ENCODE measurements at places on chromosomes 1 and 21.
A peak's percentile ranks its signal among the peaks of the same experiment; 100 is the strongest.

DNA sequence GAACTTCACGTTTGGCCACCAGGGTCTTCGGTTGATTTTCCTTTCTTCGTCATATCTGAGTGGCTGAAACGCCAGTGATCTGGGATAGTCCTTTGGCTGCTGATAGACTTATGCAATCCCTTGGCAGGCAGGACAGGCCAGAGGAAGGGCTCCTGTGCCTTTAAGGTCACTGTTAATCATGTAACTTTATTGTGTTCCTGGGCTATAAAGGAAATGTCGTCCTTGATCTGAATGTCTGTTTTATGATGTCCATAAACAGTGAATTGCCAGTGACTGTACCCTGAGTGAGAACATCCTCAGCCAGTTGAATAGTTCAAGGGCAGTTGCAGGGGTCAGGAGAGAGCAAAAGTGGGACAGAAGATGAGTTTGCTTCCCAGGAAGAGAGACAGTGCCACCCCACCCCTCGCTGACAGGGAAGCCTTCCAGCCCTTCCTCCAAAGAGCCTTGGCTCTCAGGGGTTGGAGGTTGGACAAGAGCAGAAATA is 68.0 kb downstream of the PDE9A start:
- DNase-seq = peak; percentile 63

DNA sequence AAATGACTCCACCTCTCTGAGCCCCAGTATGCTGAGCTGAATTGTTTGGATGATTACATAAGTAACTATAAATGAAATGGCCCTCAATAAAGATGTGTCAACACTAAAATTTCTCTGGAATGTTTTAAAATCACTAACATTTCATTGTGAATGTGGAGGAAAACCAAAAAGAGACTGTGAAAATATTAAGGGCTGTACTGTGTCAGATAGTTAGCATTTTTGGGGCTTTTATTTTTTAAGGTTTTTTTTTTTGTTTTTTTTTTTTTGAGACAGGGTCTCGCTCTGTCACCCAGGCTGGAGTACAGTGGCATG is 6.3 kb downstream of the MYOC start:
- DNase-seq = no peak

DNA sequence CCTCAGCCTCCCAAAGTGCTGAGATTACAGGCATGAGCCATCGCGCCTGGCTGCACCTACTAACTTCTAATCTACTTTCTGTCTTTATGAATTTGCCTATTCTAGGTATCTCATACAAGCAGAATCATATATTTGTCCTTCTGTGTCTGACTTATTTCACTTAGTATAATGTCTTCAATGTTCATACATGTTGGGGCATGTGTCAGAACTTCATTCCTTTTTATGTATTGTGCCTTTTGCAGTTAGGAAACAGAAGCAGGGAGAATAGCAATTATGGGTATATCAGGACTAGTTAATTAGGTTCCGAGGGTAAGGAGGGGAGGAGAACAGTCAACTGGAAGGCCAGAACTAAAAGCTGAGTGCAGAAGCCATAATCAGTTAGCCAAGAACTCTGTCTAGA is 18.0 kb upstream of the NIBAN1 start:
- DNase-seq = no peak

DNA sequence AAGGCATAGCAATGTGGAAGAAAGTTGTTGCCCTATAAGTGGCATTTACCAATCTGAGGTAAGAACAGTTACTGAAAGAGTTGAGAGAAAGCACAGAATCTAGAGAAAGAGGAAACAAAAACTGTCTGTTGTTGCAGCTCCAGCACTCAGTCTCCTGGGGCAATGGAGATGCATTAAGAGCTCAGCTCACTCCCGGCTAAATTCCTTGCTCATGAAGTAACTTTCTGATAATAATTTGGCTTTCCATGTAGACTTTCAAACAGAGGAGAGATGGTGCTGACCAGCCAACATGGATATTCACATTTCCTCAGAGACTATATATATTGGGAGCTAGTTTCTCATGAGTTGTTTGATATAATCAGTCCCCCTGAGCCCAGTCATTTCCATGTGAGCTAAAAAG is 135.3 kb downstream of the GDAP2 start:
- no peak for DNase-seq

DNA sequence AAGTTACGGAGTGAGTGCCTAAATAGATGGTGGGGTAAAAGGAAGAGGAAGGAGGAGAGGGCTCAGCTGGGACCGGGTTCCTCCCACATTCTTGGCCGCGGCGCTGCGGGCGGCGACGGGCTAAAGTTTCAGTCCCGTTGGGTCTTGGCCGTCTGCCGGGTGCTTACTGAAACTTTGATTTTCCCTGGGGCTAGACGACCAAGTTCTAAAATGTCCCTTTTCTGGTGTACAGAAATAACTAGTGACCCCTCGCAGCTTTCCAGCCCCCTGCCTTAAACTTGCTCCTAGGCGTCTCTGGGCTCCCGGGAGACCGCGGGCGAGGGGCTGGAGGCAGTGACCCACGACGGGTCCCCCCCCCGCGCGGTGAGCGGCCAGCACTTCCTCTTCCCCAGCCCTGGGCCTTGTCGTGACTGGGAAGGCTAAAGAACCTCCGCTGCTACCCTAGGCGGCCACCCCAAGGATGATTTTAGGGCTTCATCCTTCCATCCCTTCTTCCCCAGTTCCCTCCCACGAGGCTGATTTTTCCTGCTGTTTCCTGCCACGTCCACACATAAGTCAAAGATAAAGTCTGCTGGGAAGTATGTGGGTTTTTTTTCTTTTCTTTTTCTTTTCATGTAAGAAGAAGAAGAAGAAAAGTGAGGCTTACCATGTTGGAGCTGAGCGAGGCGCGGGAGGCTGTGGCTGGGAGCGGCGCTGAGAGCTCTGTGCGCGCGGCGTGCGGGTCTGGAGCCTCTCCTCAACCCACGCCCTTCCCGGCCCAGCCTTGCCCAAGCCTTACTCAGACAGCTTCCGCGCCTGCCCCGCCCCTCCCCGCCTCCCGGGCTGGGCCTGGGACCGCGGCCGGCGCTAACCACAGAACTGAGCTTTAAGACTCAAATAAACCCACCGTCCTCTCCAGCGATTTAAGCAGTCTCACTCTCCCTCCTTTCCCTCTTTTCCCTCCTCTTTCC is at the start of gene S100A11:
S100A11 (minus strand) TSS at position 738 of the 950 bp plus-strand sequence; CDS start at position 649, 89 bp downstream.
- peak; percentile 96 for DNase-seq

DNA sequence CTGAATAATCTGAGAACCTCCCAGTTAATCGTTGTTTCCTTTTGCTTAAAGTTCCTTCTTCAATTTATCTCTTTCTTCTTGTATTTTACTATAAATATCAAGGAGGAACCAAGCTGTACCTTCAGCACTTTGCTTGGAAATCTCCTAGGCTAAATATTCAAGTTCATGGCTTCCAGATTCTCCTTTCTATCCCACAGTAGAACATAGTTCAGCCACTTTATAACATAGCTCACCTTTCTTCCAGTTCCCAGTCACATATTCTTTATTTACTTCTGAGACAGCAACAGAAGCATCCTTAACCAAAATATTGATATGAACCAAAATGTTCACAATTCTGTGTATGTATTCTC is 11.0 kb downstream of the ZMYM4 start:
- DNase-seq = no peak

DNA sequence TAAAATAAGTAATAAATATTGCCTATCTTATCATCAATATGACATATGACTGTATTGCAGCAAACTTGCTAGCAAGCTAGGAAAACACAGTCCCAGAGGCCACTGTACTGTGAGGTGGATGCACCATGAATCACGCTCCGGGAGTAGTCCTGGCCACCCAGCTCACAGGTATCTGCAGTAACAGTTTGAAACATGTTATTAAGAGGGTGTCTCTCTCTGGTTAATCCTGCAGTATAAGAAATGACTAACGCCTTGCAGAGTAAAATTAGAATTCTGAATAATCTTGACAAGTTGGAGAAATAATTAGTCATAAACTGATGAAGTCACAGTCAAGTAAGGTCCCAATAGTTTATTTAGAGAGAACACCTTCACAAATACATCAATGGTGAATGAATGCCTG is 34.0 kb upstream of the DPT start:
- no peak for DNase-seq

DNA sequence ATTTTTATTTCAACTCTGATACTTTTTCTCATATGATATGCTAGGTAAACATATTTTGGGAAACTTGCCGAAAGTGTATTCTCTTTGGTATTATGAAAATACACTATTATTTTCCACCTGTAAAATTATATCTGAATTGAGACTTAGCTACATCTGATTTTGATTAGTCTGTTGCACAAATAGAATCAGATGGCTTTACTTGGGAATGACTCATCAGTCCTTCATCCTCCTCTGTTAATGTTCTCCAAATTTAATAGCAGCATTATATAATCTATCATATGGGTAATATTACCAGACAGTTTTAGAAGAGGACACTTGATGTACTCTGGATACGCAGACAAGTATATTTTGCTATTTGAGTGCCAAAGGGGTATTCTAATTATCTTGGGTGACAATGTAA is 245.3 kb downstream of the CTH start:
- no peak for DNase-seq

GRCh38 chr21:35579520-35580293 is 480.6 kb downstream of the SETD4 start:
- no peak for DNase-seq

DNA sequence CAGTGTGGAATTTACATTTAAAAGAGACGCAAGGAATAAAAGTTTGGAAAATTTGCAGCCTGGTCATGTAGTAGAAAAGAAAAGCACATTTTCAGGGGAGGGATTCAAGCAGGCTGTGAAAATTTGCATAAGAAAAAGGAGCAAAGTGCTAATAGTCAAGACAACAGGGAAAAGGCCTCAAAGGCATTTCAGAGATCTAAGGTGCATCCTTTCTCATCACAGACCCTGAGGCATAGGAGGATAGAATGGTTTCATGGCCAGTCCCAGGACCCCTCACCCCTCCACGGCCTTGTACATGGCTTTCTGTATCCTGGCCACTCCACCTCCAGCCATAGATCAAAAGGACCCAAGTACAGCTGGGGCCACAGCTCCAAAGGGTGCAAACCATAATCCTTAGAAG is 380.5 kb upstream of the BRINP3 start:
- DNase-seq = no peak

- DNase-seq = no peak
These were observed 14.7 kb upstream of the IGFN1 start for GRCh38 chr1:201175820-201176500.

GRCh38 chr1:31714442-31715086 is 10.7 kb upstream of the COL16A1 start:
- DNase-seq = peak; percentile 89

DNA sequence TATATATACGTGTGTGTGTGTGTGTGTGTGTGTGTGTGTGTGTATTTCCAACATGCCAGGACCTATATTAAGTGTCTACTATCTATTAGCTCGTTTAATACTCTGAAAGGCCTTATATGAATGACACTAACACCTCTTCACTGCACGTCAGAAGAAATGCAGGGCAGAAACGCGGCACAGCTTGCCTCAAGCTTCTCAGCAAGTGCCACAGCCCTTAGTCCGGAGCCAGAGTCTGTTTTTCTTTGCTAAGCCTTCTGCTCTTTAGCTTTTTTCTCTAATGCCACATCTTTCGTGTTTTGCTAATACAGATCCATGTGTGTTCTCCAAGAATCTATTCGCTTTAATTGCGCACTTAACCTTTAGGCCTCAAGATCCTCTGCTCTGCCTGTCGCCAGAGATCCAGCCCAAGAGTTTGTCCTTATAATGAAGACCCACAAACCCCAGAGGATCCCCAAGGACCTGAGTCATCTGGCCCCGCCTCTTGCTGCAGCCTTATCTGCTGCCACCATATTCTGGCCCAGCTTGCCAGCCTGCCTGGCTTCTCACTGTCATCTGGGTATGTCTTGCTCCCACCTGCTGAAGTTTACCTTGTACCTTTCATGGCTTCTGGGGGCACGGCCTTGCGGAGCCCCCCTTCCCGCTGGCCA is 2.0 kb upstream of the TRIM58 start:
- DNase-seq = no peak

DNA sequence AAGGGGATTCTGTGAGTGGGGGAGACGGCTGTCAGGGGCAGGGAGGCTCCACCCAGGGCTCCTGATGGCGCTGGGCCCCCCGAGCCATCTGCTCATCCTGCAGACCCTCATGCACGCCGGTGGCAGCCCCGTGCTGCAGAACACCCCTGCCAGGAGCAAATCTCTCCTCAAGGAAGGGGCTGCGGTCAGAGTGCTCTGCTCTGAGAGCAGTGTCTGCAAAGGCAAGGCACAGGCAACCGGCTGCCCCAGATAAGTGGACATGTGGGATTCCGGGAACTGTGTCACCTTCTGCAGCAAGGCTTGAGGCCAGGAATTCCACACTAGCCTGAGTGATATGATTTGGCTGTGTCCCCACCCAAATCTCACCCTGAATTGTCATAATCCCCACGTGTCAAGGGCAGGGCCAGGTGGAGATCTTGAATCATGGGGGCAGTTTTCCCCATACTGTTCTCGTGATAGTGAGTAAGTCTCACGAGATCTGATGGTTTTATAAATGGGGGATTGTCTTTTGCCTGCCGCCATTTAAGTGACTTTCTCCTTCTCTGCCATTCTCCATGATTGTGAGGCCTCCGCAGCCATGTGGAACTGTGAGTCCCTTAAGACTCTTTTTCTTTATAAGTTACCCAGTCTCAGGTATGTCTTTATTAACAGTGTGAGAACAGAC is 101.0 kb downstream of the PDE9A start:
- no peak for DNase-seq

GRCh38 chr1:118042501-118042900 is 113.0 kb downstream of the WDR3 start:
- DNase-seq = no peak

- no peak for DNase-seq
These were observed 141.7 kb downstream of the GALNT2 start for GRCh38 chr1:230208619-230209261.

DNA sequence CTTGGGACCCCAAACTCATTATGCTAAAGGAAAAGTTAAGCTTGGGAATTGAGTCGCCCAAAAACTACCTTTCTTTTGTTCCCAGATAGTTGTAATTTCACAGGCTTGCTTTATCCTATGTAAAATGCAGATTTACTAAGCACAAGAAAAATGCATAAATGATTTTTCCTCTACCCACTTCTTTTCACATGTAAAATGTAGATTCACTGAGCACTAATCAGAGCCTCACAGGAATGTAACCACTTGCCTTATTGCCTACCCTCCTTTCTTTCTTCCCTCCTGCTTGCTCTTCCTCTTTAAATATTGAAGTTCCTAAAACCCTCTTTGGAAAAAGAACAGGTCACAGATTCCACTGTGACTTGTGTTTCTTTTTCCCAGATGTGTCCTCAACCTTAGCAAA is 18.3 kb downstream of the CAPN8 start:
- no peak for DNase-seq

DNA sequence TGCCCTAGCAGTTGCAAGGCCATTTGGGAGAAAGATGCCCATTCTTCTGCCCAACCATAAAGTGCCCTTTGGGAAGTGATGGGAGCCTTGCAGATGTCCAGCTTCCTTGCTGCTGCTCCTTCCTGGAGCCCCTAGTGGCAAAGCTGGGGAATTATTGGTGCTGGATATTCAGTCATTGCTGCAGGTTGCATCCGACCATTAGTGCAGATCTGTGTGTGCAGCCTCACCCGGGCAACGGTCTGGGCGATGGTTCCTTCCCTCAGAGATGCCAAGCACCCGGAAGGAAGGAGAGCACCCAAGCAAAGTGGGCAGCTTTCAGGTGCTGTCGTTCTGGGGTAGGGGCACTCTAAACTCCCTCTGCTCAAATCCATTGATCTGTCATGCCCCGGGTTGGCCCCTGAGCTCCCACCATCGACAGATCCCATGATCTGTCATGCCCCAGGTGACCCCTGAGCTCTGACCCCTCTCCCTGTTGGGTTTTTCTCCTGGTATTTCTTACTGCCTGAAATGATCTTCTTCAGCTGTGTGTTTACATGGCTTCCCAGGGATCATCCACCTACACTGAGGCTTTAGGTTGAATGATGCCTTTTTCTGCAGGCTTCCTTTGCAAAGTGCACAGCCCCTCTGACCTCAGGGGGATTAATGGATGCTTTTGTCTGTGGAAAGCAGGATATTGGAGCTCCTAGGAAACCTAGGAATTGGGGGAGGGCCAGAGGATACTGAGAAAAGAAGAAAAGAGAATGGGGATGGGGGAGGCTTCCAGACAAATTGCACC is 467.5 kb downstream of the PTPRU start:
- DNase-seq = peak; percentile 50

All from hepatocyte (in vitro differentiated cells).